Mesothelial cell of epicardium (in vitro differentiated cells): ENCODE measurements at places on chromosomes 13 and 19.

DNA sequence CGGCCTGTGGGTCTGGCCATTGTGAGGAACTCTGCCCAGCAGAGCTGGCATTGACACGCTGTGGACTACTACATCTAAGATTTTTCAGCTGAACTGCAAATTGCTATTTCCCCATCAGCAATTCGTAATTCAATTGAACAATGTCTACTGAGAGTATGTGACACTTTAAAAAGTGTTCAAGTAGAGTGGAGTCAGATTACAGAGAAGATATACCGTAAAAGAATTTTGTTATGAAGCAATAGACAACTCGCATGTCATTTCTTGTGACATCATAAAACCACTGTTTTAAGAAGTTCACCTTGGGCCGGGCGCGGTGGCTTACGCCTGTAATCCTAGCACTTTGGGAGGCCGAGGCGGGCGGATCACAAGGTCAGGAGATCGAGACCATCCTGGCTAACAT is 32.5 kb upstream of the C1QTNF9 start:
- H3K4me1 ChIP-seq: peaks cover 29% of the 10 kb centered on the region
- no peak overlapping the region for H3K27ac ChIP-seq
- H3K27me3 ChIP-seq: no peaks in the 10 kb centered on the region

GRCh38 chr13:26442541-26442940 is 114.9 kb upstream of the WASF3 start:
- H3K36me3 ChIP-seq: no peaks in the 10 kb centered on the region
- no peak overlapping the region for H3K27ac ChIP-seq
- DNase-seq: no peak
- H3K4me3 ChIP-seq: no peak overlapping the region
- H3K27me3 ChIP-seq: no peaks in the 10 kb centered on the region

DNA sequence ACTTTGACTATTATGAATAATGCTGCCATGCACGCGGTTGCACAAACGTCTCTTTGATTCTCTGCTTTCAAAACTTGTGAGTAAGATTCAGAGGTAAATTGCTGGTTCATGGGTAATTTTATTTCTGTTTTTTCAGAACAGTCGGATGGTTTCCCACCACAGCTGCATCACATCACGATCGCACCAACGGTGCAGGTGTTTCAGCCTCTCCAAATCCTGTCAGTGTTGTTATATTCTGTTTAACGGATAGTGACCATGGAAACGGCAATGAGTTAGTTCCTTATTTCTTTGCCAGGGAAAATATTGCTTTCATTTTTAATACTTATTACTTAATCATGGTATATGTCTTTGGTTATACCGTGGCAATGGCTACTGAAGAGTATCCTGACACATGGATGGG is 19.1 kb upstream of the ZNF835 start:
- DNase-seq: no peak
- H3K27me3 ChIP-seq: no peaks in the 10 kb centered on the region
- no peak overlapping the region for H3K4me3 ChIP-seq

DNA sequence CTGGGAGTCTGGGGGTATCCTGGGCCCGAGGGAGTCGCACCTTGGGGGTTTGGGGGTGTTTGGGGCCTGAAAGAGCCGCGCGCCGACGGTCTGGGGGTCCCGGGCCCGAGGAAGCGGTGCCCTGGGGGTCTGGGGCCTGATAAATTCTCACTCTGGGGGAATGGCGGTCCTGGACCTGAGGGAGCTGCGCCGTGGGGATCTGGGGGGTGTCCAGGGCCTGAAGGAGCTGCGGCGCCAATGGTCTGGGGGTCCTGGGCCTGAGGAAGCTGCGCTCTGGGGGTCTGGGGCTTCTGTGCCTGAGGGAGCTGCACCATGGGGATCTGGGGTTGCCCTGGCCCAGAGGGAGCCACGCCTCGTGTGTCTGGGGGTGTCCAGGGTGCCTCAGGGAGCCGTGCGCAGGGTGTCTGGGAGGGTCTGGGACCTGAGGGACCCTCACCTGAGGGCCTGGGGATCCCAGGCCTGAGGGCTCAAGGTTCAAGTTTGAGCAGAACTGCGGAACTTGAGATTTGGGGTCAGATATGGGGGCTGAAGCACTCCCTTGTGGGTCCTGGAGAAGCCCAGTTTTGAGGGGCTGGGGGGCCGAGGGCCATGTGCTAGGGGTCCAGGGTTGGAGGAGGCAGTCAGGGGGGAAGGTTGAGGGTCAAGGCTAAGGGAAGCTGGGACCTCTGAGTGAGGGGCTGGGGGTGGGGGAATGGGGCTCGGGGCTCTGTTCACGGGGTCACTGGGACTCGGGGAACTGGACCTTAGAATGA is 1.1 kb downstream of the HDGFL2 start:
- H3K27me3 ChIP-seq: no peaks in the 10 kb centered on the region
- DNase-seq: no peak
- H3K4me3 ChIP-seq: peak overlapping the region; percentile 78
- peak overlapping the region; percentile 96 for H3K27ac ChIP-seq

DNA sequence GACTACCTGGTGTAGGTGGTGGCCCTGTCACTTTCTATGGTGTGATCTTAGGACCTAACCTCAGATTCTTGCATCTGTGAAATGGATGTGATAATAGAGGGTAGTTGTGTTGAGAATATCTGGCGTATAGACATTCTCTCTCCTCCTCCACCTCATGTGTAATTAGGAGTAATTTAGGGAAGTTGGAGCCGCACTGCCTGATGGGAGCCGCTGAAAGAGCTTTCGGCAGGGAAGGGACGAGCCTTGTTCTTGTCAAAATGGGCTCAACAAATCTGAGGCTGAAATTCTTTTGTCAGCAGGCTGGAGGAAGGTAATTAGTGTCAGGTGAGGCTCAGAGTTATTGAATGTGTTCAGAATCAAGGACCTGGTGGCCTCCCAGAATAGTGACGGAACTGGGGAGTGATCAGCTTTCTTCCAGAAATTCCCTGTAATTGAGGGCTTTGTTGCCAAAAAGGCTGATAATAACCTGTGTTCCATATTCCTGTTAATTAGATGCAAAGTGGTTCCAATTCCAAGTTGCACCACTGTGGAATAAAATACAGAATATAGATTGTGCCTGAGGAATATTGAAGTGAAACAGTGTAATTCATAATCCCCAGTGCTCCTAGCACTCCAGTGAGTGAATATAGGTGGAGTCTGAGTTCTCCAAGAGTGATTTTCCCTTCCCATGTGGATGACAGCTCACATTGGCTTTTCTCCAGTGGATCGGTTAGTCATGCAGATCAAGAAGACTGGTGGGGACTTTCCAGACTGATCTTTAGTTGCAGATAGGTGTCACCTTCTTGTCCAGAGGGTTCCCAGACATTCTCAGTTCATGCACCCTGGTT is 47.5 kb downstream of the SPATA13 start:
- H3K36me3 ChIP-seq: no peaks in the 10 kb centered on the region
- H3K27me3 ChIP-seq: no peaks in the 10 kb centered on the region
- H3K4me1 ChIP-seq: peaks cover 4% of the 10 kb centered on the region
- H3K27ac ChIP-seq: no peak overlapping the region

DNA sequence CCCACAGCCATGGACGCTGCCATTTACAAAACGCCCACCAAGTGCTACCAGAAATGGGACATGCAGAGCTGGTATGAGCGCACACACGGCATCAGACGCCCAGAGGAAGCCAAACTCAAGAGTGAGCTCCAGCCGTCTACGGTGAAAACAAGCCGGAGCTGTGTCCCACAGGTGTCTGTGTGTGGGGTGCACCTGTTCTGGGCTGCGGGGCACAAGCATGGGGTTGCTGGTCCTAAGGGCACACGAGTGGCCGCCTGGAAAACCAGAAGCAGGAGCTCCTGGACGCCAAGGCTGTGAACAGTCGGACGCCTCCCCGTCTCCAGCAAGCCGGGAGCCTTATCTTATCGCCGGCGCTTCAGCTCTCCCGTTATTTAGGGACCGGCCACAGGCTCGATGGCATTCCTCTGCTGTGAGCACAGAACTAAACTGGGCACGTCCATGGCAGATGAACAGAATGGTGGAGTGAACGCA is 1.3 kb downstream of the ADPRHL1 start:
- no peak overlapping the region for H3K4me3 ChIP-seq
- no peaks in the 10 kb centered on the region for H3K4me1 ChIP-seq
- H3K36me3 ChIP-seq: peaks cover 18% of the 10 kb centered on the region
- no peak for DNase-seq

- no peak for DNase-seq
- no peaks in the 10 kb centered on the region for H3K27me3 ChIP-seq
- H3K27ac ChIP-seq: no peak overlapping the region
- H3K4me1 ChIP-seq: peaks cover 26% of the 10 kb centered on the region
These were observed 407.8 kb downstream of the KLF5 start for GRCh38 chr13:73466561-73466960.

DNA sequence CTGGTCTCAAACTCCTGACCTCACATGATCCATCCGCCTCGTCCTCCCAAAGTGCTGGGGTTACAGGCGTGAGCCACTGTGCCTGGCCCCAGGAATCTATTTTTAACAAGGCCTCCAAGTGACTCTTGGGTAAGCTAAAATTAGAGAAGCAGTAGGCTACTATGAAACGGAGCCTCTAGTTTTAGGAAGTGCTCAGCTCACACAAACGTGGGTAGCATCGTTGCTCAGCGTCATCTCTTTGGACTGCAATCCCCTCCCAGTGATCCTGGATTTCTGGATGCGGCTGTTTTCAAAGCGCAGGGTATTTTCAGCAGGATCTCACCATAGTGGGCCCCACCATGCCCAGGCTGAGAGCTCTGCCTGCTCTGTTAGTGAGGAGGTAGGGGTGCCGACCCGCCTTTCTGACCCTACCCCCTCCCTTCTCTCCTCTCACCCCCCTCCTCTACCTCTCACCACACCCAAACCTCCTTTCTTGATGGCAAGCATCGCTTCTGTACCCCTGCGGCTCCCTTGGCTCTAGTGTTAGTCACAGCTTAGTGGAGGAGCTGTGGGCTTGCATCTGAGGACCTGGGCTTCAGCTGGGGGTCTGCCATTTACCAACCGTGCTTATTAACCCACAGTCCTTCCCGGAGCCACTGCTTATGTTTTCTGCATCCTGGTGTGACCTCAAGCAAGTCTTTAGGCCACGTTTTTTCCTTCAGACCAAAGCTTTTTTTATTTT is 34.2 kb downstream of the GJA3 start:
- no peak for DNase-seq
- peak overlapping the region; percentile 65 for H3K4me3 ChIP-seq
- no peaks in the 10 kb centered on the region for H3K36me3 ChIP-seq
- peaks cover 5% of the 10 kb centered on the region for H3K4me1 ChIP-seq
- peaks cover 14% of the 10 kb centered on the region for H3K27me3 ChIP-seq

DNA sequence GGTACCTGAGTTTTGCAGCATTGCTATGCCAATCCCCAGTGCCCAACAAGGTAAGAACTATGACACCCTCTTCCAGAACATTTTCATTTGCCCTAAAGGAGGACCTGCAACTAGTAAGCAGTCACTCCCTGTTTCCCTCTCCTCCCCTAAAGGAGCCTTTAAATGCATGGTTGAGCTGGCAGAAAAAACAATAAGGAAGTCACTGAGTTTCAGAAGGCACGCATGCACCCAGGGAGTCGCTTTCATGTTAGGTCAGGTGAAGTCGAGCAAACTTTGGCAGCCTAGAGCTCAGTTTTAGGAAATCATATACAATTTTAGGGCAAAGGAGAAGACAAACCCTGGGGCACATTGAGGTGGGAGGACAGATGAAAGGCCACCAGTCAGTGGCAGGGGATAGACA is 11.8 kb downstream of the NLRP11 start:
- H3K4me3 ChIP-seq: no peak overlapping the region
- peaks cover 4% of the 10 kb centered on the region for H3K36me3 ChIP-seq
- no peaks in the 10 kb centered on the region for H3K4me1 ChIP-seq
- H3K27ac ChIP-seq: no peak overlapping the region
- DNase-seq: no peak
- no peaks in the 10 kb centered on the region for H3K27me3 ChIP-seq

- no peaks in the 10 kb centered on the region for H3K4me1 ChIP-seq
- no peak overlapping the region for H3K4me3 ChIP-seq
- no peaks in the 10 kb centered on the region for H3K27me3 ChIP-seq
- H3K36me3 ChIP-seq: peaks cover 2% of the 10 kb centered on the region
- no peak for DNase-seq
These were observed 517.4 kb downstream of the RFC3 start for GRCh38 chr13:34335014-34336007.

DNA sequence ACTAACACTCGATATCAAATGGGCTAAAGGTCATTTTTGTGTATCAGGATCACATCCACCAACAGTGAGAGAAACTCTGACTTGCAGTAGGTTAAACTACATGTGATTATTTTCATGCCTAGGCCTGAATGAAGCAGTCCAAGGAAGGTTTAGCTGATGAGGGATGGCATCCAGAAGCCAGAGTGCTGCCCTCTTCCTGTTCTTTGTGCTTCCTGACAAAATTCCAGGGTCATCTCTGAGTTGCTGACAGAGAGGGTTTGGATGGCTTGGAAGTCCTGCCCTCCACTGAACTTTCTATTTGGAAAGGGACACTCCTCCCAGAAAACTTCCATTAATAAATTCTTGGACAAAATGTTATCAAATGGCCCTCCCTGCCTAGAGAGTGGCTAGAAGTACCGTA is 728.3 kb upstream of the SLC10A2 start:
- DNase-seq: no peak
- H3K4me3 ChIP-seq: no peak overlapping the region
- H3K27ac ChIP-seq: no peak overlapping the region
- peaks cover 10% of the 10 kb centered on the region for H3K4me1 ChIP-seq

GRCh38 chr13:20132052-20132634 is 28.7 kb downstream of the GJA3 start:
- H3K4me1 ChIP-seq: peaks cover 7% of the 10 kb centered on the region
- no peak for DNase-seq
- H3K27ac ChIP-seq: no peak overlapping the region
- no peaks in the 10 kb centered on the region for H3K36me3 ChIP-seq

- H3K4me3 ChIP-seq: no peak overlapping the region
- no peaks in the 10 kb centered on the region for H3K36me3 ChIP-seq
- H3K27me3 ChIP-seq: no peaks in the 10 kb centered on the region
- no peak for DNase-seq
- no peaks in the 10 kb centered on the region for H3K4me1 ChIP-seq
These were observed 96.9 kb upstream of the OXGR1 start for GRCh38 chr13:97091196-97091595.

DNA sequence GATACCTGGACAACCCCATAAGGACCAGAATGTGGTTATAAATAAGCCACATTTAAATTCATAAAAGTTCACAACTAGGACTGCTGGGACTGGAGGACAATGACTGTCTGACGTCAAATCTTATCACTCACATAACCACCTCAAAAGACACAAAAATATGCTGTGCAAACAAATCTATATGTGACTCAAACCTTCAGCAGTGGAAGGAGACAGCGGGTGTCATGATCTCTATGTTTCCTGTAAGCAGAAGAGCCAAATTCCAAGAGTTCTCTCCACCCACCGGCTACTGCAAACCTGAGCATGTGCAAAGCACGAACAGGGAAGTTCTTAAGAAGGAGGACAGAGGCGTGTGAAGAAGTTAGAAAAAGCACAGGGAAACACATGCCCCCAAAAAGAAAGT is 113.2 kb downstream of the MYCBP2 start:
- no peak for DNase-seq
- no peak overlapping the region for H3K4me3 ChIP-seq
- no peaks in the 10 kb centered on the region for H3K4me1 ChIP-seq
- peaks cover 25% of the 10 kb centered on the region for H3K36me3 ChIP-seq
- H3K27ac ChIP-seq: no peak overlapping the region
- no peaks in the 10 kb centered on the region for H3K27me3 ChIP-seq

GRCh38 chr19:18053576-18054219 is 33.0 kb downstream of the IL12RB1 start:
- H3K4me3 ChIP-seq: no peak overlapping the region
- H3K27ac ChIP-seq: no peak overlapping the region
- peaks cover 1% of the 10 kb centered on the region for H3K4me1 ChIP-seq
- H3K36me3 ChIP-seq: no peaks in the 10 kb centered on the region
- H3K27me3 ChIP-seq: peaks cover 10% of the 10 kb centered on the region
- no peak for DNase-seq

- H3K4me3 ChIP-seq: no peak overlapping the region
- H3K27ac ChIP-seq: peak overlapping the region; percentile 51
- DNase-seq: no peak
- no peaks in the 10 kb centered on the region for H3K36me3 ChIP-seq
These were observed 10.4 kb upstream of the KLK14 start for GRCh38 chr19:51093101-51093500.
